Stimulated activated CD8-positive, alpha-beta memory T cell treated with anti-CD3 and anti-CD28 coated beads, Interleukin-15, amount 100 ng/mL, for 4 hours (primary cell): ENCODE measurements at places on chromosomes 7 and 10.

GRCh38 chr10:75611172-75611992 lies 180.0 kb downstream of the LRMDA start:
- DNase-seq = no peak

GRCh38 chr10:109089779-109090178 lies 833.5 kb downstream of the XPNPEP1 start:
- DNase-seq = no peak

- no peak for DNase-seq
Observed at GRCh38 chr7:121313793-121314676, 14.8 kb upstream of the WNT16 start.

- DNase-seq = no peak
Observed at GRCh38 chr7:88922944-88923343, 127.4 kb upstream of the TEX47 start.

- no peak for DNase-seq
Observed at GRCh38 chr10:77583527-77583926, 54.1 kb downstream of the KCNMA1 start.

- DNase-seq = no peak
Observed at GRCh38 chr10:49172061-49172776, 16.0 kb downstream of the TMEM273 start.

DNA sequence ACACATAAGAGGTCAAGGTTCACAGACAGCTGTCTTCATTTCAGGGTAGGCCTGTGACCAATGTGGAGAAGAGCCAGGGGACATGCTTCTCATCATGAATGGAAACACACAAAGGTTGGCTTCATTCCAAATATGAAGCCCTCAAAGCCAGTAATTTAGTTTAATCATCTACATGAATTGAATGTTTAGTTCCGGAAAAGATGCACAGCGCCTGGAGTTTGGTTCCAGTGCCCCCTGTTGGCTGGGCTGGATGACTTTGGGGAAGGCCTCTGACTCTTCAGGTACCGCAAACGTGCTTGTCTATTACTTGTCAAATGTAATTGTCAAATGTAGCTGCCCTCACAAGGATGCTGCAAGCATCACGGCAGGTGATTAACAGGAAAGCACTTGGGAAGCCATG lies 130.7 kb downstream of the ADRA2A start:
- no peak for DNase-seq

GRCh38 chr7:96198047-96198636 lies 123.8 kb downstream of the SLC25A13 start:
- no peak for DNase-seq

DNA sequence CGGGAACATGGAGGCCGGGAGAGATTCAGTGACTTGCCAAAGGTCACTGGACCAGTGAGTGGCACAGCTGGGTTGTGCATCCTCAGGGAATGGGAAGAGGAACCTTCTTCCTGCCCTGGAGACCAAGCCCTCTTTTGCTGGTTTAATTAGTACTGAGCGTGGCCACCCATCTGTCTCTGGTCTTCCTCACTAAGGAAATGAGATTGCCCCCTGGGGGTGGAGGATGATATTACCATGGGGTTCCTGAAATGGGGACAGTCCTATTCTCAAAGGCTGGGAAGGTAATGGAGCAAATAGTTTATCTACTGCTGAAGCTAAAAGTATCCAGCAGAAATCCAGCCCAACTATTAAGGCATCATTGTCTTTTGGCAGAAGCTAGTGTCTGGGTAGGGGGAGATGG lies 98.6 kb upstream of the FGFR2 start:
- DNase-seq = no peak

DNA sequence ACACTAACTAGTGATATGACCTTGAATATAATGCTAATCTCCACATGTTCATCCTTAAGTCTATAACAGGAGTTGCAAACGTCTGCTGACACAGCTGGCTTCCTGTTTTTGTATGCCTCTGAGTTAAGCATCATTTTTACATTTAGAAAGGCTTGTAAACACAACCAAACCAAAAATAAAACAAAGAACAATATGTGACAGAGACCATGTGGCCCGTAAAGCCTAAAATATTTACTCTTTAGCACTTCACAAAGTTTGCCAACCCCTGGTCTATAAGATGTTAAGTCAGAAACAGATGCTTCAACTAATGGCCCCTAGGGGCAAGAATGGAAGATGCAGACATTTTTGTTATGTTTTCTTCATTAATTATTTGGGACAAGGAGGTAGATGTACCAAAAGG lies 109.3 kb downstream of the CPEB3 start:
- DNase-seq = no peak

GRCh38 chr10:51046654-51047053 lies 27.6 kb upstream of the PRKG1 start:
- DNase-seq = no peak

GRCh38 chr10:73644015-73644743 lies 2.9 kb upstream of the MYOZ1 start:
- DNase-seq = no peak

DNA sequence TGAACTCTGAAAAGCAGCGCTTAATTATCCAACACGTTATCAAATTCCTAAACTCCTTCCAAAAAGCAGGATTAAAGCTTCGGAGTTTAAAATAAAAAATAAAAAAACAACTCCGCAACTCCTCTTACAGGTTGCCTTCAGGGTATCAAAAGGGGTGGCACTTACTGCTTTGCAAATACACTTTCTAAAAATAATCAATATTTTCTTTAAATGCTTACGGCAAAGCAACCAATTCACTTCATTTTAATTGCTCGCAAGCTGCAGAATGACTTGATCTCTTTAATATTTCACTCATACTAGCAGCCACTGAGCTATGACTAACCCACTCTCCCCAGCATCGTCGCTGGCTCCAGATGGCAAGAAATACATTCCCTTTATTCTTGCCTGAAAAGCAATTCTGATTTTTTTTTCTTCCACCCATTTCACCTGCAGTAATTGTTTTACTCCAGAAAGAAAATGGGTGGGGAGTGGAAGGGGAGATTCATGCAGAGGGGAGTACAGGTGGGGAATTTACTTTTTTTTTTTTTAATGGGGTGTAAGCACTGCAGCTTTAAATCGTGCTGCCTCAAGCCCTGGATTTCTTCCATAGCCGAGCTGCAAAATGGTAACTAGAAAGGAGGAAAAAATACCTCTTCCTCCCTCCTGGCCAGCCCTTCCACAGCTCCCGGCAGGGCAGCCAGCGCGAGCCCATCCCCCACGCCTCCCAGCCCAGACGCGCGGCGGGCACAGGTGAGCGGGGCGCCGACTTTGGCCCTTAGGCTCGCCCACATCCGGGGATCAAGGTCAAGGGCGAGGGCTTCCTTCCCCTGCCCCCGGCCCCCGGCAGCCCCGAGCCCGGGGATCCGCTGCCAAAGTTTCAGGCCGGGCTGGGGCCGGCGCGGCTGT lies 54.2 kb upstream of the FHIP2A start:
- no peak for DNase-seq
